ENCODE measurements at places on chromosomes 2 and 18.

DNA sequence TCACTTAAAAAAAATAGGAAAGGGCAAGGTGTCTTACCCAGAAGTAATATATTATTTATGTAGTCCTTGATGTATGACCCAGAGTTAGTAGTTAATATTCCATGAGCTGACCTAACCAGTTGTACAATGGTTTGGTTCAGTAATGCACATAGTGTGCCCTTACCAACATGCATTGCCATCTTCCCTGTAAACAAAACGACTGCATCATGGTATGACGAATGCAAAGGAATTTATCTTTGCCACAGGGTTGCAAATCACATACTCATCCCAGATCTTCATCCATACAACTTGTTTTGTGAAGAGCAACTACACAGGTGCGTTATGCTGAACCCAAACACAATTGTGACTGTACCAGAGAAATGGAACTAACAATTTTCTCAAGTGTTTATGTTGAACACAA lies 68.9 kb upstream of the ZSWIM2 start:
- no peak for DNase-seq

- DNase-seq = no peak
Measured at GRCh38 chr18:56168049-56168781, 470.2 kb downstream of the TXNL1 start.

- no peak for DNase-seq
Measured at GRCh38 chr2:86825036-86825692, 34.5 kb upstream of the CD8A start.

- DNase-seq = no peak
Measured at GRCh38 chr18:54856105-54856646, 27.9 kb downstream of the RAB27B start.

GRCh38 chr2:68483011-68483410 lies 15.6 kb downstream of the APLF start:
- no peak for DNase-seq

DNA sequence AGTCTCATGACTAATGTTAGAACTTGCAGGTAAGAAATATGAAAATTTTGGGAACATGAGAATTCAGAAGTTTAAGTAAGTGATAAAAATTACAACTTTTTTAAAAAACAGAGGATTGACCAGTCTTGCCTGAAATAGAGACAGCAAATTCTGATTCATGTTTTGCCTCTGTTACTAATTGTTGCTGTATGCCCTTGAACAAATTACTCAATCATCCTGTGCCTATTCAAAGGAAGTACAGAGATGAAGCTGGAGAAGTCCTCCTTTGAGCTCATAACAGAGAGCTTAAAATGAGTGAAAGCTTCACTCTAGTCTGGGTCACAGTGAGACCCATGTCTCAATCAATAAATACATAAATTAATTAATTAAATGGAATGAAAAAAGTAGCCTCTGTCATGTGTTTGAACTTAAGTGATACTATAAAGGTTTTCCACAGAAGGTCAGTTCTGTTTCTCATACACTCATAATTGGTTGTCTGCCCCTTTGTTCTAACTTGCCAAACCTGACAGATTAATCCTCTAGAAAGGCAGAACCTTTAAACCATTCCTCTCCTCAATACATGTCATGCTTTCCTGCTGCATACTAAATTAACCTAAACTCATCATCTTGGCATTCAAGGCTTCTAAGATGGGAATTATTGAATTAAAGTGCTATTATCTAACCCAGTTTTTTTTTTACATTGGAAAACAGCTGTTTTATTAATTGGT lies 374.6 kb upstream of the LRATD1 start:
- DNase-seq = no peak

All from stimulated activated CD4-positive, alpha-beta T cell treated with anti-CD3 and anti-CD28 coated beads, Interleukin-1b, Interleukin-23, amount 100 ng/mL, for 4 hours (primary cell).